ENCODE measurements at places on chromosomes 6 and 20. TPM values are rescaled to one million over a fixed set of nuclear protein-coding genes. Genes with fewer than 3 reads are reported as not detected.

GRCh38 chr20:48339190-48339985 lies 488.4 kb downstream of the PREX1 start:
- H3K27me3 ChIP-seq, result no peaks in the 10 kb centered on the region
- peak overlapping the region; percentile 9 for H3K4me3 ChIP-seq

- H3K36me3 ChIP-seq, result no peaks in the 10 kb centered on the region
- no peaks in the 10 kb centered on the region for H3K4me1 ChIP-seq
- no peak overlapping the region for H3K4me3 ChIP-seq
- no peaks in the 10 kb centered on the region for H3K27me3 ChIP-seq
- DNase-seq, result no peak
- H3K27ac ChIP-seq, result no peak overlapping the region
Observed at GRCh38 chr6:83252719-83253118, 59.6 kb downstream of the RWDD2A start.

DNA sequence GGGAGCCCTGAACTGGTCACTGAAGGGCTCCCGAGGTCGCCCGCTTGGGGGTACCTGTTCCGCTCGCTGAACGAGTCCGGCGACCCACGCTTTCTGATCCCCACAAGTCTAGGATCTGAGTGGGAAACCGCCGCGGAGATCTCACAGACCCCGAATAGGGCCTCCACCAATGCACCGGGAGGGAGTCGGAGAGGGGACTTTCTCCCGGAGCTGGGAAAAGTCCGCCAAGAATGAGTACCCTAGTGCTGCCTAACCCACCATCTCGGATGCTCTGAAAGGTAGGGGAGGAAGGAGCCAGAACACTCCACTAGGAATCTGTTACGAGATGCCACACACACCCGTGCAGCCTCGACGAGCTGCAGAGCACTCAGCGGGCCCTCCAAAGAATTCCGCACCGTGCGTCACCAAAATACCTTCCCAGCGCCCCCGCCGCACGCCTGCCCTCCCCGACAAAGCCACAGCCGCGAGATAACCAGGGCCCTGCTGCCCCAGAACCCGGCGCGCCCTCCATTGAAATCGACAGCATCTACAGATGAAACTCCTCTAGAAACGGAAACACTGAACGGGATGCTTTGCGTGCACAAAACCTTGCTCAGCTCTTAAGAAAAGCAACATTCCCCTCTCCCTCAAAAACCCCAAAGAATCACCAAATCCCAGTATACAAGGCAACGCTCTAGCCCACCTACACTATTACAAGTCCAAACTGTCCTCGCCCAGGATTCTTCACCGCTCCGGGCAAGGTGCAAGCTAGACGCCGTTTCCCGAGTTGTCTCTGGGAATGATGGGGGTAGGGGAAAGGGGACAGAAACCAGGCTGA lies 686 bp downstream of the COL12A1 start:
- H3K4me3 ChIP-seq, result peak overlapping the region; percentile 67
- no peaks in the 10 kb centered on the region for H3K36me3 ChIP-seq
- DNase-seq, result peak; percentile 88
- H3K27me3 ChIP-seq, result no peaks in the 10 kb centered on the region
- peak overlapping the region; percentile 97 for H3K27ac ChIP-seq

DNA sequence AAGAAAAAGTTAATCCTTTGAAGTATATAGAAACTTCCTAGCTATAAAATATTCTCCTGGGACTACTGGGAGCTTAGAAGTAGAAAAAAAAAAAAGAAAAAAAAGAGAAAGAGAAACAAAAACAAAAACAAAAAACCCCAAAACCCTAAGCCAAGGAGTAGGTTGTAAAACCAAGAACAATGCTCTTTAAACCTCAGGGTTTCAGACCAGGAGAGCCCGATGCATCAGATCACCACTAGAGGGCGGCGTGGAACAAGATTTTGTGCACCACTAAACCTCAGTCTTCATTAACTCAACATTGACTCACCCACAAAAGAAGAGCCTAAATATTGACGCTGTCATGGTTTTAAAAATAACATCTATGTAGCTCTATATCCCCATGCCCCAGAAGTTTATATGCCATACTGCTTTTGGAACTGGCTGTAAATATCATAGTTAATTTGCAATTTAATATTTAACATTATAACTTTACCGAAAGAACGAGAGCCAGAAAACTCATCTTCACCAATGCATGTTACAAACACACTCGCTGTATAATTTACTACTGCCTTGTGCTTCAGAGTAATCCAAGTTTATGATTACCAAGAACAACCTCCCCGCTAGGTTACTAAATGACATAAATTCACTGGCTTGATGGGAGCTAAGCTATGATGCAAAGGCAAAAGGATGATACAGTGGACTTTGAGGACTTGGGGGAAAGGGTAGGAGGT lies 19.2 kb downstream of the MCUR1 start:
- H3K36me3 ChIP-seq, result peaks cover 62% of the 10 kb centered on the region
- H3K27me3 ChIP-seq, result no peaks in the 10 kb centered on the region
- DNase-seq, result peak; percentile 90
- no peaks in the 10 kb centered on the region for H3K4me1 ChIP-seq
- H3K27ac ChIP-seq, result peak overlapping the region; percentile 8
- no peak overlapping the region for H3K4me3 ChIP-seq

GRCh38 chr6:7684843-7685242 lies 41.1 kb upstream of the BMP6 start:
- no peak for DNase-seq
- H3K36me3 ChIP-seq, result no peaks in the 10 kb centered on the region
- H3K27me3 ChIP-seq, result no peaks in the 10 kb centered on the region
- no peak overlapping the region for H3K27ac ChIP-seq

SEL1L2 gene
- not detected for polyA plus RNA-seq
